Tongue (tissue), 3 donors: ENCODE measurements at places on chromosomes 13 and 19. TPM values are rescaled to one million over a fixed set of nuclear protein-coding genes. Genes with fewer than 3 reads are reported as not detected.

DNA sequence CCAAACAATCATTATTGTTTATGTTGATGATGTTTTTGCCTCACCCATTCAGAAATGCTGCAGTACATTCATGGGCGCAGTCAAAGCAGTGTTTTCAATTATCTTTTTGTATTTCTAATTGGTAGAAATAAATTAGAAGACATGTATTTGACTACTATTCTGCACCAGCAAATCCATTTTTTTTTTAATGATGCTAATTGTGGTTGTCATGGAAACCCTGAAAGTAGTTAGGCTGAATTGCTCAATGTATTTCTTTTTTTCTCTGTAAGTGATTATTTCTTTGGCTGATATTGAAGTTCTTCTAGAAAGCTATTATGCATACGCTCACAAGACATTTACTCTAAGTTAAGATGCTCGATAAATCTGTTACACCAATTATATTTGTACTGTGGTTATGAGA, 101.2 kb downstream of the RFC3 start:
- no peak for DNase-seq

Gene OR10H1
- not detected for total RNA-seq

GRCh38 chr13:65460136-65460535, 1770.0 kb downstream of the PCDH9 start:
- no peak for DNase-seq

- no peak for DNase-seq
These were observed 9.0 kb downstream of the F2RL3 start for GRCh38 chr19:16897856-16898161.
